ENCODE measurements at places on chromosomes 6 and 20.

GRCh38 chr6:96394727-96395126, 126.9 kb upstream of the UFL1 start:
- no peak for DNase-seq

GRCh38 chr6:19552076-19552475, 285.1 kb upstream of the ID4 start:
- DNase-seq, result no peak

GRCh38 chr6:142378138-142378875, 76.5 kb downstream of the ADGRG6 start:
- DNase-seq, result peak; percentile 37

DNA sequence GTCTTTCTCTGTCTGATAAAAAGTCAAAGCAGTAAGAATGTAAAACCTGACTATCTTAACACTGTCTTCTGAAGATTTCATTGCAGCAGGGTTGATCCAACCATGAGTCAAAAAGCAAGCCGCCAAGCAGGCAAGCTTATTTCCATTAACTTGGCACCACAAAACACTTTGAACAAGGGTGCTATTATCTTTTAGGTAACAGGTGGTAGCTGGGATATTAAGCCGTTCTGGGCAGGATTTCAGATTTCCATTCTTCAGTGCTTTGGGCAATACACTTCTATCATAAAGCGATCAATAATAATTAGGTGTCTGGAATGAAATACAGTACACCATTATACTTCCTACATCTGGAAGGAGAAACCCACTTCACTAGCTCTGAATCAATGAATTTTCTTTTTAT, 181.9 kb downstream of the TBC1D7 start:
- no peak for DNase-seq

- no peak for DNase-seq
Measured at GRCh38 chr20:13141546-13141945, 79.5 kb upstream of the ISM1 start.

GRCh38 chr6:6892744-6893583, 214.8 kb upstream of the RREB1 start:
- DNase-seq, result no peak

GRCh38 chr6:83978324-83978734, 55.2 kb upstream of the MRAP2 start:
- DNase-seq, result peak; percentile 57

DNA sequence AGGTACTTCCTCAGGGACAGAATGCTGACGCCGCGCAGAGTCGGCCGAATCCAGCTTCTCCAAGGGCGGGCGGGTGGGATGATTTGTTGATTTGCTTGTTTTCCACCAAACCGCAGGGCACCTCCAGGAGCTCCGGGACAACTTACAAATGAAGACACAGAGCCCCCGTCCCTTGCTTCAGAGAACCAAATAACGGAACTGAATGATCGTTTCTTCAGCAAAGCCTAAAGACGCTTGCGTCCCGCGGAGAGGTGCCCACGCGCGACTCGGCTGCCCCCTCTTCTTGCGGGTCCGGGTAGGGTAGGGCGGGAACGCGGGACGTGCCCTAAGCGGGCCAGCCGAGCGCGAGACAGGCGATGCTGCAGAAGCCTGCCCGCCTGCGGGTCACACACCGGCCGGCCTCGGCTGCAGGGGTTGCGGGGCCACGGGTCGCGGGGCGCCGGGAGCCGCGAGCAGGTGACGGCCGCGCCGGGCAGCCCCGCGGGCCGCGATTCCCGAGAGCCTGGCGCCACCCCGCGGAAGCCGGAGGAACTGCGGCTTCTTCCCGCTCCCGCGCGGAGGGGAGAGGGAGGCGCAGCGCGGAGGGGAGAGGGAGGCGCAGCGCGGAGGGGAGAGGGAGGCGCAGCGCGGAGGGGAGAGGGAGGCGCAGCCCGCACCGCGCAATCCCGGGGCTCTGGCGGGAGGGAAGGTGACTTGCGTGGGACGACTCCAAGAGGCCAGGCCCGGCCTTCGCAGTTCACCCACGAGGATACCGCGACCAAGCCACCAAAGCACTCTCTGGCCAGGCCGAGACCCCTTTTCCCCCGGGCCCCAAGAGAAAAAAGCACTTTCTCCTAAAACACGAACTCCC, 7.7 kb upstream of the FOXF2 start:
- peak; percentile 43 for DNase-seq

GRCh38 chr6:7819431-7820015, 91.1 kb downstream of the TXNDC5 start:
- no peak for DNase-seq

DNA sequence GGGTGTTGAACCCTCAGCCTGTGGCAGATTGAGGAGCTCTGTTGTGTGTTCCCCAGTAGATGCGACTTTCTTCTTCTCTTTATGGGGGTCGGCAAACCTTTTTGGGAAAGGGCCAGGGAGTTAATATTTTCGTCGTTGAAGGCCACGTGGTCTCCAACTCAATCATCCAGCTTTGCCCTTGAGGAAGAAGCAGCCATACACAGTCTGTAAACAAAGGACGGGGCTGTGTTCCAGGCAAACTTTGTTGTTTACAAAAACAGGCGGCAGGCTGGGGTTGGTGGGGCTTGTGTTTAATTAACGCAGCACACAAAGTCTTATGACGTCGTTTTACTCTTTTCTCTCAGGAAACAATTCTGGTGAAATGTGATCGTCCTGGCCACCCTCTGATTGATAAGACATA, 20.2 kb downstream of the KIF25 start:
- DNase-seq, result no peak

GRCh38 chr6:35018746-35019145, 122.4 kb downstream of the TCP11 start:
- DNase-seq, result no peak

GRCh38 chr20:18633411-18633810, 45.6 kb downstream of the DTD1 start:
- no peak for DNase-seq
